ENCODE measurements at places on chromosomes 7 and 10. TPM values are rescaled to one million over a fixed set of nuclear protein-coding genes. Genes with fewer than 3 reads are reported as not detected.

- DNase-seq, result no peak
Observed at GRCh38 chr10:44196336-44196735, 188.6 kb downstream of the CXCL12 start.

GRCh38 chr7:94146408-94146807, 142.3 kb upstream of the BET1 start:
- DNase-seq, result no peak

Gene CALCR
- not detected for polyA plus RNA-seq

DNA sequence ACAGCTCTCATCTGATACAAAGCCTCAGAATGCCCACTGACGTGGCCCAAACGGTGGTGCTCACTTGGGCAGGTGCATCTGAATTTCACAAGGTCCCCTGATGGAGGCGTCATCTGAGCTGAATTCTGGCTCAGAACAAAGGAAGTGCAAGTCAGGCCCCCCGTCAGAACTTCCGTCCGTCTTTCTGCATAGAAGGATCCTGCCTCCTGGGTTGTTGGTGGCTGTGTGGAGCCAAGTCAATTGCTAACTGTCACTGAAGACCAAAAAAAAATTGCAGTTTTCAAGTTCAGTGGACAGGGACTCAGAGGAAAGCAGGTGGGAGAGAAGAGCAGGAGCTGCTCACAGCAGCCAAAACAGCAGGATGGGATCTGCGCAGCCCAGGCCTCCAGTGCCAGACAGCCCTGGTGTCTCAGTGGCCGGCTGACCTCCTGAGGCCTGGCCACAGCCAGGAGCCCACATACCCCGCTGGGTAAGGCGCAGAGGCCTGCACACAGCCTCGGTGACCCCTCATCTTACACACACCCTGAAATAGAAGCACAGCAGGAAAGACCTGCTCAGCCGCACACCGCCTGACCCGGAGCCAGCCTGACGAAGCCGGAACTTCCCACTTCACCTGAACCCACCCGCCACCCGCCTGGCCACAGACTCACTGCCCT, 49.4 kb downstream of the PYROXD2 start:
- DNase-seq, result no peak

Gene PLAU
- polyA plus RNA-seq, result 1.5 TPM

DNA sequence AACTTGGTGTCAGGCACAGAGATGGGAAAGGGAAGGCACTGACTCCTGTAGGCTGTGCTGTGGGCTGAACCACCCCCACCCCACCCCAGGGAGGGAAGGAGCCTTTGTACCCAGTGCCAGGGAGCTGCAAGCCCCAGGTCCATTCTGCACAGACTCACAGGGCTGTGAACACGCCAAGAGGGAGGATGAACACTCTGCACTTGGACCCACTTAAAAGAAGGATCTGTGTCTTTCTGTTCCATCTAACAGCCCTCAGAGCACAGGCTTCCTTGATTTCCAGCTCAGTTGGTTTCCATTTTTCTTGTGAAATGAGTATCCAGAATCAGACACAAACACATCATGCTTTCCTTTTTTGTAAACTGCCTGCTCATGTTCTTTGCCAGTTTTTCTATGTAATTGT, 84.9 kb downstream of the GRB10 start:
- DNase-seq, result no peak

Gene FIGNL1
- polyA plus RNA-seq, result 1.2 TPM

Gene DPP6
- not detected for polyA plus RNA-seq

DNA sequence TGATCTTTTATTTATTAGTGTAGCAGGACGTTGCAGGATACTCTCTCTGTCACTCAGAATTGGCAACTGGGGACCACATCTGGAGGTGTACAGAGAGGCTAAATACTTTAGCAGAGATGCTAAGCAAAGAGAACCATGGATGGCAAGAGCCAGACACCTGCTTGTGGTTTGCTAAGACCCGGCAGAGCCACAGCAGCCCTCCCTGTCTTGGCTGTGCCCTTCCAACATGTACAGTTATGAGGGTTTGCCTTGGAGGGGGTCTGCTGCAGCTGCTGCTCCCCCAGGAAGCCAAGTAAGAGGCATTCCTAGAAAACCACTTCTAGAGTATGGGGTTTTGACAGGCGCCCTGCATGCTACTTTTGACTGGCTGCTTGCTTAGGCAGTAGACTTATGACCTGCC, 5.1 kb downstream of the NPVF start:
- no peak for DNase-seq

- no peak for DNase-seq
Observed at GRCh38 chr7:126436213-126436868, 816.4 kb downstream of the GRM8 start.

GRCh38 chr7:2800220-2800930, 43.7 kb downstream of the GNA12 start:
- no peak for DNase-seq

- DNase-seq, result no peak
Observed at GRCh38 chr10:105691811-105692210, 1050.7 kb downstream of the SORCS3 start.

- DNase-seq, result no peak
Observed at GRCh38 chr10:131746241-131746711, 154.5 kb upstream of the PPP2R2D start.

- no peak for DNase-seq
Observed at GRCh38 chr7:51213618-51214017, 103.0 kb downstream of the COBL start.
